ENCODE measurements at places on chromosomes 5 and 9.

DNA sequence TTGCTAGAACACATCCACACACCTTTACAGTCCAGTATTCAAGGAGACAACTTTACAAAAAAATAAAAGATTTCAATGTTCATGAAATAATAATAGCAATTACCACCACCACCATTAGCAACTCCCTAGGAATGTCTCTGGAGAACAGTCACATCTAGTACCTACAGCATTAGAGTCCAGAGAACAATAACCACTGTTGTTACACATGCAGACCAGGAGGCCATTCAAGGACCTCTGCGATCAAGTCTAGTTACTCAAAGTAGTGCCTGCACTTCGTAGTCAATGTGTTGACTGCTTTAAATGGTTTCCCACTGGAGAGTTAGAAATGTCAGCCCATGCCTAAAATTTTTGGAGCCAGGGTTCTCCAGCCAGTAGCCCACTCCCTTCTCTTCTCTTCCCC, 244.4 kb downstream of the DEPDC1B start:
- no peak for DNase-seq

- no peak for DNase-seq
Measured at GRCh38 chr9:124632077-124632621, 125.0 kb upstream of the NR5A1 start.

DNA sequence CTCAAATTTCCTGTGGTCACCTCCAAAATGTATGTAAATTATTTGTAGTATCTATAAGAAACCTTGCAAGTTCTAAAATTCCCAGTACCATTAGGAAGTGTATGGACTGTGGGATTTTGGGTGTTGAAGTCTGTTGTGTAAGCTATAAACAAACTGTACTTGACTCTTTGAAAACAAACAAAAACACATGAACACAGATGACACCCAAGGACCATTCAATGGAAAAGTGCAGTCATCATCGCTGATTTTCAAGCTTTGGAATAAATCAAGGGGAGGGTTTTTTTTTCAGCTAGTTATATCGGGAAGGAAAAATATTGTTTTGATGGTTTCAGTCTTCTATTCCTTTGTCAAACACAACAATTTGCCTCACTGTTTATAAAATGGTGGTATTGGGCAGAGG, 49.6 kb downstream of the ELL2 start:
- no peak for DNase-seq

GRCh38 chr5:38790891-38791290, 54.9 kb upstream of the OSMR start:
- DNase-seq: no peak

- no peak for DNase-seq
Measured at GRCh38 chr5:154588091-154588774, 110.2 kb upstream of the HAND1 start.

DNA sequence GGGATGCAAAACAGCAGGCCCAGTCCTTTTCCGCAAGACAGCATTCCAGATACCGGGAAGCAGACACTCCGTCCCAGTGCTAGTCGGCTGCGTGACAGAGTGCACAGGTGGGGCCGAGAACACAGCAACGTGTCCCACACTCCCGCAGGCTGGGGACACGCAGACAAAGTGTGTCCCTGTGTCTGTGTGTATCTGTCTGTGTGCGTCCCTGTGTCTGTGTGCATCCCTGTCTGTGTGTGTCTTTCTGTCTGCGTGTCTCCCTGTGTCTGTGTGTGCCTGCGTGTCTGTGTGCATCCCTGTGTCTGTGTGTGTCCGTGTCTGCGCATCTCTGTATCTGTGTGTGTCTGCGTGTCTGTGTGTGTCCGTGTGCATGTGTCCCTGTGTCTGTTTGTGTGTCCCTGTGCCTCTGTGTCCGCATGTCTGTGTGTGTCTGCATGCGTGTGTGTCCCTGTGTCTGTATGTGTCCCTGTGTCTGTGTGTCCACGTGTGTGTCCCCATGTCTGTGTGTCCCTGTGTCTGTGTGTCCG, 137.0 kb downstream of the MRPL36 start:
- DNase-seq: no peak

GRCh38 chr5:92435781-92436180, 1052.7 kb upstream of the ARRDC3 start:
- DNase-seq: no peak

DNA sequence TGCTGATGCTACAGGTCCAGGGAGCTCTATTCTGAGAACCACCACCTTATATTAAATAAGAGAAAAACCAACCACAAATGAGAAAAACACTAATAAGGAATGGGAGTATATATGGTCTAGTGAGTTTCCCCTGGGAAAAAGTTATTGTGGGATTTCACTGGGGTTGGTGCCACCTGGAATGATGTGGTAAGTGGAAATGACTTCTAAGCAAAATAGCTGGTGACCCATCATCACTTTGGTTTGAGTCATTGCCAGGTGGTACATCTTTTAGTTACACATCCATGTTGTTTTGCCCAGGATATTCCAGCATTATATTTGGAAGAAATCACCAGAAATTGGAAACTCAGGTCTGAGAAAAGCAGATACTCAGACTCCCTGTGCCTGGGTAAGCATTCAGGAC, 437.3 kb downstream of the DTWD2 start:
- DNase-seq: no peak

GRCh38 chr5:8068078-8068477, 199.1 kb downstream of the MTRR start:
- DNase-seq: no peak

DNA sequence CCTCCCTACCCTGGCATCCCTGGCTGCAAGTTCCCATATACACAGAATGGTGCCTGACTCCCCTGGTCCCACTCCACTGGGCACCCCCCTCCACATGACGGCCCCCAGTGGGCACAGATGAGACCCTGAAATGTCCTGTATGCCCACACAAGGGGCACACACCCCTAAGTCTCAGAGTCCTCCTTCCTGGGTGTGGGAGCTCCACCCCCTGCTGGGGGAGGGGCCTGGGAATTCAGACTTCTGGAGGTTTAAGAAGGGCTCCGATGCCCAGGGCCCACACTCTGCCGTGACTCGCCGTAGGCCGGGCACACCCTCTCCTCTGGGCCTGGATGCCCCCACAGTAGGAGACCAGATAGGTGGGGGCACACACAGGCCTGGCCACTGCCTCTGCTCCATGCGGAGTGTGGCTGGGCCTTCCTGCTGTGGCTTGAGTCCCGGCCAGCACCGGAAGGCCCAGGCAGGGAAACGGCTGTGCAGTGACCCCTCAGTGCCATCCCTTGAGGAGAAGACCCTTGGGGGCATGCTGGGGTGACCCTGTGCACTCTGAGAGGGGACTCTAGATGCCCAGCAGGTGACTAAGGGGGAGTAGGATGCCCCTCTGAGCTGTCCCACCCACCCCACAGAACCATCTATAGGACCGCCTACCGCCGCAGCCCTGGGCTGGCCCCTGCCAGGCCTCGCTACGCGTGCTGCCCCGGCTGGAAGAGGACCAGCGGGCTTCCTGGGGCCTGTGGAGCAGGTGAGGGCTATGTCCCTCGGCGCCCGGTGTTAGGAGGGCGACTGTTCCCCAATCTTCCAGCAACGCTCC, 6.5 kb downstream of the EGFL7 start:
- DNase-seq: no peak

GRCh38 chr9:17520268-17521064, 58.4 kb upstream of the SH3GL2 start:
- DNase-seq: no peak

- no peak for DNase-seq
Measured at GRCh38 chr5:140311011-140311467, 8.1 kb upstream of the PFDN1 start.

- no peak for DNase-seq
Measured at GRCh38 chr9:122396614-122397148, 25.9 kb downstream of the PTGS1 start.

GRCh38 chr5:35138232-35138631, 90.5 kb upstream of the AGXT2 start:
- no peak for DNase-seq

DNA sequence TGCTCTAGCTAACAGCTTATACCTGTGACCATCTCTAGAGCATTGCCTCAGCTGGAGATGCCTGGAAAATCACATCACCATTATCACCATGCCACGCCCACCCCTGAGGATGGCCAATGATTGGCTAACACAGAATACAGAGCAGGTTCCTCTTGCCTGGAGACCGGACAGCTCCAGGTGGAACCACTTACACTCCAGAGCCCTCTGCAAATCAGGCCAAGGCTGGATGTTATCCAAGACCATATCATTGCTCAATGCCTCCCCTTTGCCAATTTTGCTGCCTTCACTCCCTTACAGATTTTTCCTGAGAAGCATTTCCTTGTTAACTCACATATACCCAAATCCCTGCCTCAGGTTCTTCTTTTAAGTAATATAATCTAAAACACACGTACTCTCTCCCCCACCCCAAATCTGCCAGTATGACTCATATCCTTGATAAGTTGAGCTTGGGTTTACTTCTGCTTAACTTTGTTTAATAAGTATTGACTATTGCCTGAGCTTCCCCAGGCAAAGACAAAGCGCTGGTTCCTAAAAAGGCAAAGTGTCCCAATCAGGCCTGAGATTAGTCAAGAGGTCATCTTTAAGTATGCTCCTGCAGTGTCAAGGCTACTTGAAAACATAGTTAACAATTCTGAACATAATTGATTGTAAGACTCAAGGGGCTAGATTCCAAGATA, 309.6 kb downstream of the EPB41L4A start:
- no peak for DNase-seq

- DNase-seq: no peak
Measured at GRCh38 chr5:88724201-88724600, 158.8 kb downstream of the MEF2C start.

- no peak for DNase-seq
Measured at GRCh38 chr5:103909391-103909790, 346.8 kb upstream of the NUDT12 start.

- DNase-seq: no peak
Measured at GRCh38 chr5:13027874-13028273, 916.6 kb downstream of the DNAH5 start.

DNA sequence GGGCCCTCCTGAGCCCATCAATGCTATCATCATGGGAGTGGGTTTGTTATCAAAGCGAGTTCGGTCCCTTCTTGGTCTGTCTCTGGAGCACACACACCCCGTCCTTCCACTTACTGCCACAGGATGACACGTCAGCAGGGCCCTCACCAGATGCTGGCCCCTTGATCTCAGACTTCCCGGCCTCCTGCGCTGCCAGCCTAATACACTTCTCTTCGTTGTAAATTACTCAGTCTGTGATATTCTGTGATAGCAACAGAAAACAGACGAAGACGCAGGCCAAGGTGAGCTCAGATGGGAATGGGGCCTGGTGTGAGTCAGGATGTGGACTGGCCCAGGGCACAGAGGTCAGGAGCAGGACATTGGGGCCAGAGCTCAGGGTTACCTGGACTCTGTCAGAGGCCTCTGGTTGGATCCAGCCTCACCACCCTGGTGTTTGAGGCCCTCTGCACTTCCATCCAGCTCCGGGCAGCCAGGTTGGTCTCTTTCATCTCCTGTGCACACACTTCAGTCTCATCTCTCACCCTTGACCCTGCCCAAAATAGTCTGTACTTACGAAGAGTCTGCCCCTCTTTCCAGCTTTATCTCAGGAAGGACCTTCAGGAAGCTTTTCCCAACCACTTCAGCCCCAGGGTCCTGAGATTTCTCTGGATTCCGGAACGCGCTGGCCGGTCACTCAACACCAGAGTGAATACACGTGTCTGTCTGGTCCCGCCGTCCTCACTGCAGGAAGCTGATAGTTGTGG, 26.0 kb upstream of the CNOT6 start:
- no peak for DNase-seq

GRCh38 chr5:171720086-171720485, 65.5 kb upstream of the SMIM23 start:
- DNase-seq: no peak

- no peak for DNase-seq
Measured at GRCh38 chr5:124071039-124071438, 559.1 kb downstream of the CSNK1G3 start.

DNA sequence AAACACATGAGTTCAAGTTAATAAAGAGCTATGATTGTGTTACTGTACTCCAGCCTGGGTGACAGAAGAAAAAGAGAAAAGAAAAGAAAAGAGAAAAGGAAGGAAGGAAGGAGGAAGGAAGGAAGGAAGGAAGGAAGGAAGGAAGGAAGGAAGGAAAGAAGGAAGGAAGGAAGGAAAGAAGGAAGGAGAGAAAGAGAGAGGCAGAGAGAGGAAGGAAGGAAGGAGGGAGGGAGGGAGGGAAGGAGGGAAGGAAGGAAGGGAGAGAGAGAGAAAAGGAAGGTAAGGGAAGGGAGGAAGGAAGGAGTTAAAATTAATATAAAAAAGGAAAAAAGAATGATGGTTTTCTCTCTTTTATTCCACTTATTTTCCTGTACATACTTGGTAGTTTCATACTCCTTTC, 89.5 kb upstream of the ZBTB43 start:
- DNase-seq: no peak

- no peak for DNase-seq
Measured at GRCh38 chr5:2320611-2321010, 430.9 kb downstream of the IRX2 start.

DNA sequence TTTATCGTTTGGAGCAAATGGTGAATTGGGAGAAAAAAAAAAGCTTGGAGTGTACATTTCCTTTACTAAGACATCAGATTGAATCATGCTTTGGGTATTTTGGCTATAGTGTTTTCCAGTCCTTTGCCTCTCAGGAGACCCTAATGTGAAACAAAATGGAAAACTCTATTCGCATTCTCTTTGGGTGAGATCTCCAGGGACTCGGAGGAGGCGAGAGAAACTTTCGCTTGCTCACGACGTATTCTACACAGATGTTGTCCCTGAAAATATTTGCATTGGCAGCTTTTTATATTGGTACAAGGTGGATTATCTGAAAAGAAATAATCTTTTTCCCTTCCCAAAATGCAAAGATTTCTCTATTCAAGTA, 1240.1 kb upstream of the WWC1 start:
- DNase-seq: no peak

- DNase-seq: no peak
Measured at GRCh38 chr5:118999696-119000095, 11.3 kb upstream of the DTWD2 start.

GRCh38 chr9:80874276-80874675, 815.1 kb downstream of the TLE1 start:
- DNase-seq: no peak

DNA sequence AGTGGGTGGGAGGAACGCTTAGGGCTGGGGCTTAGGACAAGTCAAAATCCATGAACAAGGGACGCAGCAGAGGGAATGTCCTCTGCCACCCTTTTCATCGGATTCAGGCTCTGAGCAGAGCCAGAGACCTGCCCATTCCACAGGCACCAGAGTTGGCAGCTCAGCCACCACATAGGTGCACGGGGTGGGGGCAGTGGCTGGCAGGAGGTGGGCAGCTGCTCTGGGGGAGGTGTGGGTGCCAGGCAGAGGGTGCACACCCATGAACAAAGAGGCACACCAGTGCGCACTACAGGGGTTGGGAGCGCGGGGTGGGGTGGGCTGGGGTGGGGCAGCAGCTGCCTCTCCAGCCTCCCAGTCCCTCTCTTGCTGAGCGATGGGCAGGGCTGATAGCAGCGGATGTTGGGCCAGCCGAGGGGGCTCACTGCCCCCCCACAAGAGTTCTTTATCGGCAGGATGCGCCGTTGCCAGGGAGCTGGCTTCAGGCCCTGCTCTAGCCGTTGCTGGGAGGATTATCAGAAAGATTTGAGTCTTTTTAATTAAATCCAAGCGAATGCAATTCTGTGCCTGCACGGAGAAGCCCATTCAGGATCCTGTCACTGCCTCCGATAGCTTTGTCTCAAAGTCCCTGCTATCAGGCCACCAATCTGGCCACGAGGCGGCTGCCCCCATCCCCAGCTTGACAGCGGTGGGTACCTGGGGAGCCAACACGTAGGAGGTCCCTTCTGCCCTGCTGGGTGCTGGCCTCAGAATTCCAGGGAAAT, 64.3 kb upstream of the LMX1B start:
- DNase-seq: no peak

All from hematopoietic multipotent progenitor cell (in vitro differentiated cells).